ENCODE measurements at places on chromosomes 7 and 10.

DNA sequence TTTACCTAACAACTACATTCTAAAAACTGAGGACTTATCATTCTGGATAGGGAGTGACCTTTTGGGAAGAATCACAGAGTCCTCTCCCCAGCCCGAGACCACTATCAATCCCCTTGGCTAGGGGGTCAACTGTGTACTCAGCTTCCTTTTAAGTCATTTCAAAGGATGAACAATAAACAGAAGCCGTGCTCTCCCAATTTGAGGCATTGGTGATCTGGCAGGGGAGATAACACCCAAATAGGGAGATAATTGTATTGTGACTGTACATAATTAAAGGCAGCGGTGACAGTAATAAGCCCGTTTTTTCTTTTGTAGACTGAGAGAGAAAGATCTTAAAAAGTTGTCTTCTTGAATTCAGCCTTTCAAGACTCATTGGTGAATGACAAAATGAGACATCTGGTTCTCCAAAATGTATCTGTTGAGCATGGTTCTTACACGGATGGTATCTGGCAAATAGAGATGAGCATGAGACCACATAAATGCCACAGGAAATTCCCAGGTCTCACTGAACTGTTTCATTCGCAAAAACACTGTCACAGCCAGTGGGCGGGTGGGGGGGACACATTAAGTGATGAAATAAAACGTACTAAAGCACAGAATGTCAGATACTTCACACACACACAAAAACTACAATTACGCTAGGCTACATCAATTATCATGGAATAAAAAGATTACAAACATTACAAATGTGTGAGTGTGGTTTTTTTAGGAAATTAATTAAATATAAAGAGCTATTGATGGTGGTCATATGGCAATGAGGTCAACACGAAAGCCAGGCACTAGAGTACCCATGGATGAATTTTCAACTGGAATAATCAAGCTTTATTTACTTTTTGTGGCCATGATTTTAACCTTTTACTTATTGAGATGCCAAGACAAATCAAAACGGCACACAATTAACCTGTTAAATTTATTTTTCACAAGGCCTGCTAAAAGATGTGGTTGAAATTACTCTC lies 108.4 kb downstream of the HIPK2 start:
- no peak for DNase-seq

- no peak for DNase-seq
Measured at GRCh38 chr7:92997152-92997551, 120.6 kb downstream of the SAMD9 start.

DNA sequence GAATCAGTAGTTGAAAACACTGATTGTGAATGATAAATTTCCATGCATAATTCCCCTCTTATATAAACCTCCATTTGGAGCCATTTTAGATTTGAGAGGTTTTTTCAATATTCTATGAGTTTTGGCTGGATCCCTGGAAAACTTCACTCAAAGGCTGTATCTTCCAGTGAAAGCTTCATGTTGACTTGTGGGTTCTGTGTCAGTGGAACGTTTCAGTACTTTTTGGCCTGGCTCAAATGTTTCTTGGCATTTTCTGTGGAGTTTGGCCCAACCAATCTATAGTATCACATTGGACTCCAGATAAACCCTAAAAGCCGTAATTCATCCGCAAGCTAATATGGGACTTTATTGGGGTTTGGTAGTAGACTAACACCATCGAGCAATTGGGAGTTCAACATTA lies 172.6 kb upstream of the PRPS1L1 start:
- DNase-seq, result no peak

- DNase-seq, result no peak
Measured at GRCh38 chr7:85070967-85071628, 115.8 kb downstream of the SEMA3D start.

- DNase-seq, result no peak
Measured at GRCh38 chr7:40842641-40843040, 707.8 kb downstream of the SUGCT start.

GRCh38 chr7:151336027-151336708 lies 5.4 kb upstream of the NUB1 start:
- DNase-seq, result no peak

DNA sequence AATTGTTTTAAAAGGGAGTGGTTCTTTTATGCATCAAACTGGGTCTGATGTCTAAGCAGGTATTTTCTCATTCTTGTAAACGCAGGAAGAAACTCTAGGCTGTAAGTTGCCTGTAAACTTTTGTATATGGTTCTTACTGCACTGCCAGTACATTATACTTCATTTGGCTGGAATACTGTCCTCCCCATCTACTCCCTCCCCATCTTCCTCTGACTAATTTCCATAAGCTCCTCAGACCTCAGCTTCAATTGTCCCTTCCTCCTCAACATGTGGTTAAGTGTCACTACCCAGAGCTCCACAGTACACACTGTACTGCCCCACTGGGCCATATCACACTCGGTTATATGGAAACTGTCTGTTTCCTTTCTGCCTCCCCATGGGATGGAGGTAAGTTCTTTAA lies 161.4 kb upstream of the MDFIC start:
- no peak for DNase-seq

DNA sequence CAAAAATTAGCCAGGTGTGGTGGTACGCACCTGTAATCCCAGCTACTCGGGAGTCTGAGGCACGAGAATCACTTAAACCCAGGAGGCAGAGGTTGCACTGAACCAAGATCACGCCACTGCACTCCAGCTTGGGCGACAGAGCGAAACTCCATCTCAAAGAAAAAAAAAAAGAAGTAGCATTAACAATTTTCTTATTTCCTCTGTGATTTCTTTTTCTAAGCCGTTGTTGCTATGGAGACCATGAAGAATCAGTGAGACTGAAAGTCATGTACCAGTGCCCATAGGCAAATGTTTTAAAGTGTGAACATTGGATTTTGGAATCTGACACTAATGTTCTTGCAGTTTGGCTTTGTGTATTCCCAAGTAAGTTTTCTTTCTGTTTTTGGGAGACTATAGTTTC lies 18.4 kb upstream of the MAP3K8 start:
- no peak for DNase-seq

DNA sequence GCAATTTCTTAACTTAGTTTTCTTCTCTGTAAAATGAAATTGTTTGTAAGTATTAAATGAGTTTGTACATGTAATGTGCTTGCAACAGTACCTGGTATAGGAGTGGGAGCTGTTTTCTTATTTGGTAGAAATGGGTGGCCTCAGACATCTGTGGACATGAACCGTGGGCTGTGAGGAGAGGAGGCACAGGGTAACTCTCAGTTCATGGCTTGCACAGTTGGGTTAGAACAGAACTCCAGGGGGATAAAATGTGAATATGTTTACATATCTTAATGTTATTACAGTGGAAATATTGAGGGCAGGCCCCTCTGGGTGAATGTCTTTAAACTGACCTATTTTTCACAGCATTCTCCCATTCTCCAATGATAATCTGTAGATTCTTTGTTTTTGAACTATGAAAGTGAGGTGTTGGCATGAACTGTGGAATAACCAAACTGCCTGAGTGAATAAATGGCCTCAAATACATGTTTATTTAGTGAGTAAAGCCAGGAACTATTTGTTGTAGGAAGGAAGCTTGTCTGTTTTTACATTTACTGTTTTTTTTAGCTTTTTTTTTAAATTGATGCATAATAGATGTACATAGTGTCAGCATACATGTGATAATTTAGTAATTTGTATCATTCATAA lies 2.6 kb downstream of the ABCA13 start:
- DNase-seq, result no peak

DNA sequence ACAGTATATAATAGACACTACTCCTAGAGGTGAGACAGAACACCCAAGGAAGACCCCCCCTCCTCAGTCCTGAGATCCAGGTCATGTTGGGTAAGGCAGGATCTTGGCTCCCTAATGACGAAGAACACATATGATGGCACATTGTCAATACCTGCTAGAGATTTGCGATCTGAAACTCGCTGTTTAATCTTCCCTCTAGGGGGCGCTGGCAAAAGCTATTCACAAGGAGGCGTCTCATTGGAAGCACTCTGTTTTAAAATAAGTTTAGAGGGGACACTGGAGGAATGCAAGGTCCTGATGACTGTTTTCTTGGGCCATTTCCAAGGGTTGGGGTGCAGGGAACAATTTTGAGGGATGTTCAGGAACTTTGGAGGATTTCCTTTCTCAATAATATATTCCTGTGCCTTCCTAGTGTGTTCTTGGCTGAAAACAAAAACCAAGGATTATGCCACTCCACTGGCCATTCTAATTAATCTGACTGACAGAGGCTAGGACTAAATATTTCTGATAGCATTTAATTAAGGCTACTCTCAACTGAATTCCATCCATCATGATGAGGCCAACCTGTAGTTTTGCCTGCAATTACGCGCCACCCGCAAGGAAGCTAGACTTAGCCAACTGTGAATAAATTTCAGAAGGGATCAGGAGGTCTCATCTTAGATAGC lies 1013.8 kb upstream of the MBL2 start:
- DNase-seq, result no peak

DNA sequence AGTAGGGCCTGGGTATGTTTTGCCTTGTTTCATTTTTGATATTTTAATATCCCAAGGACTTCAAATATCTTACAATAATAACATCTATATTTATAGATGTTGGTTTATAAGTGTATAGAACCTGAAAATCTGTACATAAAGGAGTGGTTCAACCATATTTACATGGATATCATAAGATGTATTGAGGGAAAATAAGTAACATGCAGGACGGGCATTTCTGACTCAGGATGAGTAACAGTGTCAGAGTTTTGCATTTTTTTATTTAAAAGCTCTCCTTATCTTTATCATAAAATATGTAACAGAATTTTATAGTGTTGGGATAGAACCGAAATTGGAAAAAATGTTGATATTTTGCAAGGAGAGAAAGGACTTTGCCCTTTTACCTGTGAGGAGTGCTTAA lies 1438.7 kb downstream of the REEP3 start:
- DNase-seq, result no peak

- DNase-seq, result no peak
Measured at GRCh38 chr7:85178531-85179298, 8.1 kb downstream of the SEMA3D start.

- DNase-seq, result no peak
Measured at GRCh38 chr7:70037171-70037933, 439.1 kb downstream of the AUTS2 start.

DNA sequence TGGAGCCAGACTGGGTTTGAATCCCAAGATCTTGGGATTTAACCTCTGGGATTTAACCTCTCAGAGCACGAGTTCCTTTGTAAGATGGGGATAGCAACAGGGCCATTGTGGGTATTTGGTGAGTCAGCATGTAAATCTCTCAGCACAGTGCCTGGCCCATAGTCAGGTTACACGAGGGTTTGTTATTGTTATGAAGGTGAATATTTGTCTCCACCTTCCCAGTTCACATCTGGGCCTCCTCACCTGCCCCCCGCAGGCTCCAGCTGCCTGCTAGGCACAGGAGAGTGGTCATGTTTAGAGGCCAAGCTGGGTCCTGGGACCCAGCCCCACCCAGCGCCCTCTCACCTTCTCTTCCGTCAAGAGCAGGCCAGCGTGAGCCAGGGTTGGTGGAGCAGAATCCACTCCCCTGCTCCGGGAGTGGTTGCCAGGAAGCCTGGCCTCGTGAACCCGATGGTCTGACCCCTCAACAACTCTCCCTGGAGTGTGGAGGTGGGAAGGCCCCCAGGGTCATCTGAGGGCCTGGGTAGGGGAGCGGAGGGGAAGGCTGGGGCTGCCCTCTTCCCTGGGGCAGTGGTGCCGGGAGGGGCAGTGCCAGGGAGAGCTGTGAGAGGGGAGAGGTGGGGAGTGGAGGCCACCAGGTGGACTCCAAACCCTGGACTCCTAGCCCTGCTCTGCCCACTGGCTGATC lies 26.0 kb downstream of the FAM241B start:
- DNase-seq, result no peak

DNA sequence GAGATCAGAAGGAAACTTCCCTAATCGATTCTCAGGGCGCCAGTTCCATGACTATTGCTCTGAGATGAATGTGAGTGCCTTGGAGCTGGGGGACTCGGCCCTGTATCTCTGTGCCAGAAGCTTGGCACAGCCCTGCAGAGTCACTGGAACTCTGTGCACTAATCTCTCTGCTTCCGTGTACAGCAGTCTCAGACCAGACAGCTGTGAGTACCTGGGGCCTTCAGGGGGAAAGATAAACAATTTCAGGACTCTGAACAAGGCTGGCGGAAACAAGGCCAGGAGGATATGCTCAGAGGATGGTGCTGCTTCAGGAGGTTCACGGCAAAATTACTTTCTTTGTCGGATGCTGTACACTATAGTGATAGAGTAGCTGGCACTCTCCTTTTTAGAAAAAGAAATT lies 131.7 kb upstream of the PRSS58 start:
- DNase-seq, result no peak

DNA sequence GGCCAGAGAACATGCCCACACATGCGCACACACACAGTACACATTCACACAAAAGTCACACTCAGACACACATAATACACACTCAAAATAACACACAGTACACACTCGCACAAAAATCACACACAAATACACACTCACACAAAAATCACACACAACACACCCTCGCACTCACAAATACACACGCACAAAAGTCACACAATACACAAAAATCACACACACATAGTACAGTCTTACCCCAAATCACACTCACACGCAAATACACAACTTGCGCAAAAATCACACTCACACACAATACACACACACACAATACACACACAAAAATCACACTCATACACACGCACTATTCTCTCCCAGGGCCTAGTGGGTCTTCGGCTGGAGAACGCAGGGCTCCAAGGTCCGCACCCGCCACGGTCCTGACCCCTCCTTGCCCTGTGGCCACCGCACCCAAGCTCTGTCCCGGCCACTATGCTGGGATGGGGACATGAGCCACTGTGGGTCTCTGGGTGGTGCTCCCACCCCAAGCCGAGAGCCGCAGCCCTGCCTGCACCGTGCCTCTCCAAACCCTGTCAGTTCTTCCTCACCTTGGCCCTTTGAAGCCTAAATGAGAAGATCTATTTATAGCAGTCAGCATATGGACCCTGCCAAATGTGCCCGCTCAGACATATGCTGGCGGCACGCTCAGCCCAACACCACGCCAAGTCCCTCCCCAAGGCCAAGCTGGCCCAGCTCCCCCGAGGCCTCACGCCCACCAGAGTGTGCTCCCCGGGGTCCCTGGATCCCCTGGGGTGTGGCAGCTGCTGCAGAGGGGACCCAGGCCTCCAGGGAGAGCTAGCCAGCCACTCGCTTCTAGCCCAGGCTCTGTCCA lies 55.9 kb downstream of the ELFN1 start:
- no peak for DNase-seq

- DNase-seq, result no peak
Measured at GRCh38 chr10:20091698-20092097, 275.5 kb downstream of the PLXDC2 start.

DNA sequence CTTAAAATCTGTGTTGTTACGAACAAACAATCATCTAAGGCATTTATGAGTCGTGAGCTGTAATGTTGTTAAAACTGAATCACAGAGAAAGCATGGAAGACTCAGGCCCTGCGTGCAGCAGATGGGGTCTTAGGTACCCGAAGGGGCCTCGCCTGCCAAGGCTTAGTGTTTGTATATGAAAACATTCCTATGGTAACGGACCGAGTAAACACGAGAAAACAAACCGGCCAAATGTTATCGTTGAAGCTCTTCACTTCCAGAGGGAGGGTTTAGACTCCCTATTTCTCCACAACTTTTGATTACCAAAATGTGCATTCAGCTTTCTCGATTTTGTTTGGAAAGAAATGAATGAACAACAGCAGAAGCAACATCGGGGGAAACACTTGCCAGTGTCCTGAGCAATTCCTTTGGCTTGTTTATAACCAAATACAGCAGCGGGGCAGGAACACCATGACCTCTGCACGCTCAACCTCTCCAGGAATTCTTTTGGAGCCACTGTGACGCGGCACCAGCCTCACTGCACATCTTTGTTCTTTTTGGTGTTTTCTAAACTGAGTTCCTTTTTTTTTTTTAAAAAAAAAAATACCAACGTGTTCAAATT lies 121.6 kb upstream of the KLF6 start:
- DNase-seq, result no peak

GRCh38 chr7:3005257-3005656 lies 38.4 kb downstream of the CARD11 start:
- DNase-seq, result no peak
